Activated CD4-positive, alpha-beta T cell treated with anti-CD3 and anti-CD28 coated beads, Interleukin-2, amount 50 U/mL, for 1 hour (primary cell): ENCODE measurements at places on chromosomes 3 and 15.

DNA sequence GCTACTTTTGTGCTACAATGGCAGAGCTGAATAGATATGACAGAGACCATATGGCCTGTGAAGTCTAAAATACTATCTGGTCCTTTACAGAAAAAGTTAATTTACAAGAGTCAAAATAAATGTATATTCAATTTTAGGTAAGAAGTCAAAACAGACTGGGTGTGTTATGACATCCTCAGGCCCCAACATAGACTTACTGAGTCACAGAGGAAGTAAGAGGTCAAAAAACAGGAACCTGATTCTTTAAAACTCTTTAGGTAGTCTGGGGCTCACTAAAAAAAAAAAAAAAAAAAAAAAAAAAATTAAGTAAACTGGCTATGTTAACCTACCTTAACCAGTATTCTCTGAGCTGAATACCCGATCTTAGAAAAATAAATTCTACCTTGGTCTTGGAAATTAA lies 13.1 kb downstream of the DNAAF4 start:
- no peak for DNase-seq

GRCh38 chr3:13346481-13347389 lies 73.4 kb downstream of the NUP210 start:
- DNase-seq, result peak; percentile 66

DNA sequence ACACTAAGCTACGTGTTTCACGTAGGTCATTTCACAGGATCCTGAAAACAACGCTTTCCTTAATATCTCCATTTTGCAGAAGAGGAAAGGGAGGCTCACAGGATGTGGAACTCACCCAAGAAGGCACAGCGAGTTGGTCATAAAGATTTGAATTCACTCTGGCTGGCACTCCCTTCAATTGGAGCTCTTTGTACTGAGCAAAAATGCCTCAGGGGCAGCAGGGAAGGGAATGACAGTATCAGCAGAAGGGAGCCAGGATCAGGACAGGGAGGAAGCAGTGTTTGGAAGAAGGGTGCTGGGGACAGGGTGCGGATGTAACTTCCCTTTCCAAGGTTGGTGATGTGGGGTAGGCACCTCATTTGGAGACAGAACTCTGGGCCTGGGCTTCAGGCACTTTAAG lies 1.1 kb upstream of the ST6GAL1 start:
- DNase-seq, result no peak

DNA sequence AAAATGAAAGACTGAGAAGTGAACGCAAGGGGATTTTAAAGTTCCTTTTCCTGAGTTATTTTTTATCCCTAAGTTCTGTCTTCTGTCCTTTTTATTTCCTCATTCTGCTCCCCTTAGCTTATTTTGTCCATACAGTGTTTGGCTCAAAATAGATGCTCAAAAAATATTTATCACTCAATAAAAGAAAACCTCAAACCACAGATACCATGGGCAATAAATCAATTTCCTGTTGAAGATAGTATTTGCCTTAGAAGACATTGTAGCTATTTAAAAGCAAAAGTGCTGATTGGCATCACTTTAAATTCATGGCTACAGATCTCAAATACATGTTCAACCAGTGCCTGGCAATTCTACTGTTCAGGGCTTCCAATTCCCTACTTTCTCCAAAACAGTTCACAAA lies 316.5 kb upstream of the ADAMTS9 start:
- DNase-seq, result no peak

GRCh38 chr15:98938105-98938417 lies 69.5 kb downstream of the PGPEP1L start:
- no peak for DNase-seq

- no peak for DNase-seq
Observed at GRCh38 chr3:187994221-187995042, 159.5 kb upstream of the LPP start.
